PC-9 (cell line): ENCODE measurements at places on chromosomes 12 and 14.

DNA sequence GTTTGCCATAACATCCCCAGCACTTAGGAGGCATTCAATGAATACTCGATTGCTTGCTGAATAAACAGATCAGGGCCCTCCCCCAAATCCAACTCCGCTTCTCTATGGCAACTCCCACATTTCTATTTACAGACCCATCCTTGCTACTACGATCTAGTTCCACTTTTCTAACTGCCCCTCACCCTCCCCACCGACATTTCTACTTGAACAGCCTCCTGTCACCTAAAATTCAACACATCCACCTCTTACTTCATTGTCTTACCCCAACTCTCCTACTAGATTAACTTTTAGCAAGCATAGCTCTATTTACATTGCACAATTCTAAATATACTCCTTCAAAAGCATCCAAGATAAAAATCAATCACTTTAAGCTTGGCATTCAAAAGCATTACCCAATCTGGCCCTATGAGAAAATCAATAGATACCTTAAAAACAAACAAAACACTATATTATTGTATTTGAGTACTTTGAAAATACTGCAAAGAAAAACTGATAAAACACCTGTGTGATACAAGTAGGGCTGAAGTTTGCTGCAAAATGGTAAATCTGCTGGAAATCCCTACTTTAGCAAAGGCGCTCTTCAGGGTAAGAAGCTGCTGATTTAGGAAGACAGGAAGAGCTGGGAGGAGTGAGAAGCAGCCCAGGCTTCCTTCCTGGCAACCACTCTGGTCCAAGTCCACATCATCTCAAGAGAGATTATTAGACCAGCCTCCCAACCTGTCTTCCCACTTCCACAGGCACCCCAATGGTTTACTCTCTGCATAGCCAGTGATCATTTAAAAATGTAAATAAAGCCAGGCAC, 96.4 kb downstream of the HECTD4 start:
- no peak for DNase-seq

GRCh38 chr12:54195737-54196347, 7.1 kb upstream of the SMUG1 start:
- no peak for DNase-seq

DNA sequence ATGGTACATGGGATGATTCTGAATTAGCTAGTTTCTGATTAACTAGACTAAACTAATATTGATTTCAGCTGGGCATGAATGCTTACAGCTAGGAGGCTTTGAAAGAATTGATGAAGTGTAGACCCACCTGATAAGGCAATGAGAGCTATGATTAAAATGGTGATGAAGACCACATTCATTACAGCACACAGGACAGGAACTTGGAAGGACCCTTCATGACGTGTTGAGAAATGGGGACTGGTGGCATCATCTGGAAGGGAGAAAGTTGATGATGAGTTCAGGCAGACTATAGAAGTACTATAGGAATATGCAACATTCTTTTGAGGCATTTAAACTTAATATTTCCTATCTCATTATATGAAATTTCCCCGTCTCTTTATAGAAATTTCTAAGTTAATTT, 4.5 kb downstream of the CD69 start:
- no peak for DNase-seq

DNA sequence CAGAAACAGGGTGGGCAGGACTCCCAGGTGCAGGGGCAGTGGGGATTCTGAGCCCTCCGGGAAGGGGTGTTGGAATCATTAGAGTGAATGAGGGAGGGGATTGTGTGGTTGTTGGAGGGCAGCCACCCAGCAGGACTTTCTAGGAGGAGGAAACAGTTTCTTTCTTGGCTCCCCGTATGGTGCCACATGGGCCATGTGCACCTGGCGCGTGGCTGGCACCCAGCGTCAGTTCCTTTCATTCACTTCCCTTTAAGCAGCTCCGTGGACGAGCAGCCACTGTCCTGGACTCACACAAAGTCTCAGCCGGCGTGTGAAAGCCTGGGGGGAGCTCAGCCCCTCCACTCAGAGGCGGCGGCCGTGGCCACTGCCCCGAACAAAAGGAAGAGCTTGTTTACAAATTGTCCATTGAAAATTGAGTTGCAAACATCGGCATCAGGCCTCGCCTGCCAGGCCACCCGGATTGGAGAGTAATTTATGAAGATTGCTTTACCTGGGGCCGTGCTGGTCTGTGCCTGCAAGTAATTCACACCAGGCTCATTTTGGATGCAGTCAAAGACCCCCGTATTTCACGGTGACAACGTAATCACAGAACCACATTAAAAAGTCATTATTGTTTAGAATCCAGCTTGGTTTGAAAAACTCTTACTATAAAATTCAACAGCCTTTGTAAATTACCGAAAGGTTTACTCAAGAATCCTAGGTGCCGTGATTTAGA, 101.7 kb upstream of the C14orf180 start:
- no peak for DNase-seq

- DNase-seq: peak; percentile 79
These were observed 6.5 kb upstream of the LGALS3 start for GRCh38 chr14:55122440-55122986.

GRCh38 chr12:13973996-13974395, 7.4 kb downstream of the GRIN2B start:
- no peak for DNase-seq

DNA sequence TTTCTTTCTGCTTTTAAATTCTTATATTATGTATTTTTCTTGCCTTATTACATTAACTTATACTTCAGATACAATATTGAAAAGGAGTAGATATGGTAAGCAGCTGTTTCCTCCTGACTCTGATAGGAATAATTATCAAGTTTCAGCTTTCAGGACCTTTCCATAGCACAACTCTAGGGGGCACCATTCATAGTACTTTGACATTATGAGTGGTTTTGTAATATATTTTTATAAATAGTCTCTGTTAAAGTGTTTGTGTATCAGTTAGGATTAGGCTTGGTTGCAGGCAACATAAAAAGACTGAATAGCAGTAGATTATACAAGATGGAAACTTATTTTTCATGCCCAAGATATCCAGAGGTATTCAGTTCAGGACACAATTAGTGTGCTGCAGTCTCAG, 27.9 kb upstream of the PARP11 start:
- no peak for DNase-seq

DNA sequence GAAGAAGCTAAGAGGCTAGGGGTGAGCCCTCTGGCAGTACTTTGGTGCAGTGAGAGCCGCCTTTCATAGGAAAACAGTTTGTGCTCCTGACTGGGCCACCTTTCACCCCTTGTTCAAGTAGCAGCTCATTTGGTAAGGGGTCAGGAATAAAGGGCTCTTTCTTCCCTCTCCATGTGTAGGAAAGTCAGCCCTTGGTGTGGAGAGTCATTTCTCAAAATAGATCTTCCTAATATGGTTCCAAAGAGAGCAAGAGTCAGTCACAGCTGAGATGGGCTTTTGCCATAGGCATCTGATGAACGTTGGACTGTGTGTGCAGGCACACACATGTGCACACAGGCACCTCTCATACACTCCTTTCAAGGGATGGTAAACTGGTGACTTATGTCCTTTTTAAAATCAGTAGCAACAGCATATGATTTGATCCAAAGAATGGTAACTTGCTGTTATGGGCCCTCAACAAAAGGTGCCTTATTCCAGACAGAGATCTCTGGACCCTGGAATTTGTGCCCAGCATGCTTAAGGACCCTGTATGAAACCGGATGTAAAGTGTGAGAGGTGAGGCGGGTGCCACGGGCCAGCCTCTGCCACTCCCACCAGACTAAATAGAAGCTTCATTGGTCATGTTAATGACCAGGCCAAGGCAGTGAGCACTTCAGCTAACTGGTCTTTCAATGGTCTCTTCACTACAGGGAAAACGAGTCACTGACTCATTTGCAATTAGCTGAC, 16.7 kb upstream of the RIC8B start:
- DNase-seq: no peak

DNA sequence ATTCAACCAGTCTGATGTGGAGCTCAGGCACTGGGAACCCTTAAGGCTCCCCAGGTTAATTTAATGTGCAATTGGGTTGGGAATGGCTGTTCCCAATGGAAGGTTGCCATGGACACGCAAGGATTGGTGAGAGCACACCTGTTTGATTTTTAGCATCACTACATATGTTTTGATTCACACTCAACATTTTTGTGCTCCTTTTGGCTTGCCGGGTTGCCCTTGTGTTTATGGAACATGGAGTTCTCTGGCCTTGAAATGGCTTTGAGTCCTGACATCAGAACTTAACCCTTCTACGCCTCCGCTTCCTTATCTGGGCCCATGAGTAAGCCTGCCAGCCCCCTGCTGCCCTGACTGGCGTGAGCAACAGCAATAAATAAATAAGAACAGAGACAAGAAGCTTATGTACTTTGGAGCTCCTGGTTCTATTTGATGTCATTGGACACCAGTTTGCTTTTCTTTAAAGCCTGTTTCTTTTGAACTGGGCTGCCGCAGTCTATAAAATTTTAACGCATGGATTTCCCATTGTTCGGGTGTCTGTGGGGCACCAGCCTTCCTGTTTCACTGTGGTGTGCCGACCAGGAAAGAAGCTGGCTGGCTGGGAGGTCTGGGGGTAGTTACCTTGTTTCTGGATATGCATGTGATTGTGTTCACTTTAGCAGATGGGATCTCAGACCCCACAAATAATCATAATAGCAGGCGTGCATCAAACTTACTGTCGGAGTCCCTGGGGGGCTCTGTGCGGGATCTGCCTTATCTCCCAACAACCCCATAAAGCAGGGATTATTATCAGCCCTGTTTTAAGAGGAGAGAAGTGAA, 27.8 kb downstream of the TBX3 start:
- DNase-seq: no peak

DNA sequence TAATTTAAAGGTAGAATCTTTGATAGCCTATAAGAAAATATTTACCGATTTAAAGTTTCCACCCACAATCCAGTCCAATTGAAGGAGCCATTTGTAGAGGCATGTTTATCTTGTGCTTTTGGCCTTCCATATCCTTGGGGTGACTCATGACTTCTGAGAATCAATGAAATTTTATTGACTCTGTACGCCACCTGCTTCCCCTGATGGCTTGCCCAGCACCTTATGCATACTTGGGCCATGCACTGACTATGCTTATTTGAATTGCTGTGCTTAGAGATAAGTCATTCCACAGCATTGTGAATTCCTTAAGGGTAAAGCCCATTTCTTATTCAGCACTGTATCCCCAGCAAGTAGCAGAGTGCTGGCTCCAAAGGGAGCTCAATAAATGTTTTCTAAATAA, 954.8 kb upstream of the SEL1L start:
- no peak for DNase-seq

- DNase-seq: no peak
These were observed 836 bp downstream of the EVL start for GRCh38 chr14:100065942-100066574.

DNA sequence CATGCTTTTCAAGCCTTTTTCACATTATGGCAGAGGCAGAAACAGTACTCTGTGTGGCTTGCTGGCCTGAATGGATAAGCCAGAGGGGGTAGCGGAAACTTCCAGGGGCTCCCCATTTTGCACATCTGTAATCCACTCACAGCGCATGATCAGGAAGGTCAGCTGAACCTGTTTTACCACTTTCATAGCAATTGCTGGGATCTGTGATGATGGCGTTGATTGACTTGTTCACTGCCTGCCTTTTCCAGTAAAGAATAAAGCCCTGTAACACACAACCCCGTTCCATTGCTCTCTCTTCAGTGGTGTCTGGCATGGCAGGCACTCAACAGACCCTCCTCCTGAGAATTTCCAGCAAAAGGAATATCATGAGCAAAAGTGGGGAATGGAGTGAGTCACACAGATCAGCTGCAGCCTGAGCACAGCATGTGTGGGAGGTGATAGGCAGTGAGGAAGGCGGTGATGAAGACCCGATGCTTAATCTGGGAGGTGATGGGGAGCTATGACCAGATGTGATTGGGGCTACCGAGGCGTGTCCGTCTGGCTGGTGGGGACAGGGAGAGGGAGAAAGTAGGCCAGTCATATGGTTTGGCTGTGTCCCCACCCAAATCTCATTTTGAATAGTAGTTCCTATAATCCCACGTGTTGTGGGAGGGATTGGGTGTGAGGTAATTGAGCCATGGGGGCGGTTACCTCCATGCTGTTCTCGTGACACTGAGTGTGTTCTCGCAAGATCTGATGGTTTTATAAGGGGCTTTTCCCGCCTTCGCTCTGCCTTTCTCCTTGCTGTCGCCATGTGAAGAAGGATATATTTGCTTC, 44.7 kb upstream of the CHST11 start:
- peak; percentile 9 for DNase-seq
